DMS153 (cell line): ENCODE measurements at places on chromosomes 5 and 9.

DNA sequence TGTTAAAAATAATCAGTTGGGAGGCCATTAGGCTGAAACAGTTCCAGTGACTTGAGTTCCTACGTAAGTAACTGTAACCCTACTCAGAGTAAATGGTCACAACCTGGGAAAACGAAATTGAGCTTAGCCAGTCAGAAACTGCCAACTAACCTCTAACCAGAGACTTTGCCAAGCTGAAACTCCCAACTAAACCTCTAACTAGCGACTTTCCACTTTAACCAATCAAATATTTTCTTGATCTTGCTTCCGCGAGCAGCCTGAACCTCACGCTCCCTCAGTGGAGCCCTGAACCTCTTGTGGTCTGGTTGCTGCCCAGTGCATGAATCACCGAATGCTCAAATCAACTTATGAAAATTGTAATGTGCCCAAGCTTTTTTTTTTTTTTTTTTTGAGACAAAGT lies 156.2 kb downstream of the MED10 start:
- DNase-seq: no peak

DNA sequence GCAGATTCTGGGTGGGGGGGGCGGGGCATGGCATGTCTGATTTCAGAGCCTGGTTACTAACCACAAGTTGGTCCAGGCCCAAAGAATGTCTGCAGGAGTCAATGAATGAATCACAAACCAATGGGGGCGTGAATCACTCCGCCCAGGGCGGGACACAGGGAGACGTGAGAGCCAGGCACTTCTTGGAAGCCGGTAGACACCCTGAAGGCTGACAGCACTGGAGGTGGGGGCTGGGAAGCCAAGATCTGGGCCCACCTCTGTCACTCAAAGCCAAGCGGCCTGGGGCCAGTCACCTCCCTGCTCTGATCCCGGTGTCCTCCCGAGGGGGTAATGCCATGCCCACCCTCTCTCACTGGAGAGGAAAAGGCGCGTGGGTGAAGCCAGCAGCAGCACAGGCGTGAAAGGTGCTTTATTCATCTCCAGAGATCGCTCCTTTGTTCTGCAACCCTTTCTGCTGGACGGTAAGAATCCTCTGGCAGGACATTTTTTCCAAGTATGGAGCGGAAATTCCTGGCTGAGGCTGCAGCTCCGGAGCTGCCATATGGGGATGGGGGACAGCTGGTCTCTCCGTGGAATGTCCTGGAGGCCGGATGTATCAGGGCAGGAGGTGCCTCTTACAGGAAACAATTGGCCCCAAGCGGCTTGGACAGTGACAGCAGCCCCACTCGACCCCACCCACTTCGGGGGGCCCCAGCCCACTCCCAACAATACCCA lies 85.0 kb downstream of the STK10 start:
- no peak for DNase-seq

DNA sequence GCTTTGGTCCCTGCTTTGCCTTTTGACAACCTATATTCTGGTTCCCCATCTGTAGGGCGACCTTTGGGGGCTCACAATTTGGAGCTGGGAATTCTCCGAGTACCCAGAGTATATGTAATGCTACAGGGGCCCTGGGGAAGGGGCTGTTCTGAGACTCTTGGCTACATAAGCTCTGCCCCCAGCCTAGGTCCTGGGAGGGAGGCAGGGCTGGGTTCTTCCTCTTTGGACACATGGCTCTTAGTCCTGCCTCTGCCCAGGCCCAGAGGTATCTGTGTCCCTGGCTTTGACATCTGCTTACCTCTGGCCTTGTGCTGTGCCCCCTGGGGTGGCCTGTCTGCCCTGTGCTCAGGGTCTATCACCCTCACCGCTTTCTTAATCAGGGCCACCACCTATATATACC lies 181.6 kb downstream of the CACNA1B start:
- DNase-seq: no peak

GRCh38 chr5:4817767-4818166 lies 322.4 kb upstream of the ADAMTS16 start:
- DNase-seq: no peak

DNA sequence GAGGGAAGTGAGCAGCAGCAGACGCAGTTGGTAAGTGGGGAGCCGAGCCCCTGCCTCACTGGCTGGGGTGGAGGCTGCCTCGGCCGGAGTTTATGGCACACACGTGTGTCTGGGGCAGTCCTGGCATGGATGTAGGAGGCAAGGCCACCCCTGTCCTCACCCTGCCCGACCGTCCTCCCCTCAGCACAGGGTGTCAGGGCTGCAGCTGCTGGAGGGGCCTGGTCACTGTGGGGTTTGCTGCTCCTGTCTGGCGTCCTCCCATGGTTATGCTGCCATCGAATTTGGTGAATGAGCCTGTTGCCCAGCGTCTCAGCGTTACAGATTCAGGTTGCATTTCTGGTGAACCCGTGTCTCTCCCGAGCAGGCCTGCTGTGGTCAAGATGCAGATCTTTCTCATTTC lies 32.4 kb downstream of the CEP72 start:
- no peak for DNase-seq

- no peak for DNase-seq
Observed at GRCh38 chr5:122295138-122295537, 16.9 kb upstream of the SNCAIP start.

- no peak for DNase-seq
Observed at GRCh38 chr5:152094716-152095115, 170.1 kb upstream of the GLRA1 start.

DNA sequence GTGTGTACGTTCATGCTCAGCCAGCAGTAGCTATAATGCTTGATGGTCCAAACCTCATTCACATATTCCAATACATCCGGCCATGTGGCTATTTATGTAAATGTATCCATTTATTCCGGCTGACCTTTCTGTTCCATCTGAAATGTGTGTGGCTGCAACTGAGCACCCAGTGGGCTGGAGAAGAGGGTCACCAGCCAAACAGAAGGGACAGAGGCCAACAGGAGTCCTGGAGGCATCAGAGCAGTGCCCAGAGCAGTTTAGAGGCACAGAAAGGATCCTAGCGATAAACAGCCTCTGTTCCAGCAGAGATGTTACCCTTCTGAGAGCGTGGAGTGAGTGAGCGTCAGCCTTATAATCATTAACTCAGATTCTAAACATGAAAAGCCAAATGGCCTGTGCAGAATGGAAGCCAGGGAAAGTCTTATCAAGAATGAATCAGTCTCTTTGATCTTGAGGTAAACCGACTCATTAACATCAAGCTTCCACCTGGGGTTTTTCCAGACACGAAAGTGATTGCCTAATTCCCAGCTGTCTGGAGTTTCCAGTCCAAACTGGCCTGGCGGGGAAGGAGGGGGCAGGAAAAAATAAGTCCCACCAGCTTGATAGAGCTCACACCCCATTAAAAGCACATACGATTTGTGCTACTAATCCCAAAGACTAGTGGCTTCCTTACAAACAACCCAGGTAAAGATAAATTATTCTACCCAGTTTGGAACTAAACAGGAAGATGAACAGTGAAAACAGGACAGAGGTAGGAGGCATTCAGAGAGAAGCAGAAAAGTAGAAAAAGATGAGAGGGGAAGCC lies 55.7 kb downstream of the SUSD1 start:
- no peak for DNase-seq

DNA sequence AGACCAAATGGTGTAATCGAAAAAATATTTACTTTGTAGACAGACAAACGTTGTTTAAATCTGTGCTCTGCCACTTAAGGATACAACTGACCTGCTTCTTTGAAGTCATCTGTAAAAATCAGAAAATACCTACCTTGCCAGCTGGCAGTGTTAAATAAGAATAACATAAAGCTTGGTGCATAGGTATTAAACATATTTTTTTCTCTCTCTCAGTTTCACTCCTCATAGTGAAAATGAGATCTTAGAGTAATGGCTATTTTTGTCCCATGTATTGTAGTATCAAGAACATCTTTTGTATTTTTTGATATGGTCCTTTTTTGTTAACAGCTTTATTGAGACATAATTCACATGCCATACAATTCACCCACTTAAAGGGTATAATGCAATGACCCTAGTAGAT lies 17.9 kb upstream of the RANBP17 start:
- no peak for DNase-seq

GRCh38 chr5:6568889-6569288 lies 64.0 kb downstream of the NSUN2 start:
- no peak for DNase-seq

- no peak for DNase-seq
Observed at GRCh38 chr9:70060883-70061507, 17.3 kb downstream of the MAMDC2 start.

- no peak for DNase-seq
Observed at GRCh38 chr9:94916956-94917355, 190.5 kb downstream of the AOPEP start.

DNA sequence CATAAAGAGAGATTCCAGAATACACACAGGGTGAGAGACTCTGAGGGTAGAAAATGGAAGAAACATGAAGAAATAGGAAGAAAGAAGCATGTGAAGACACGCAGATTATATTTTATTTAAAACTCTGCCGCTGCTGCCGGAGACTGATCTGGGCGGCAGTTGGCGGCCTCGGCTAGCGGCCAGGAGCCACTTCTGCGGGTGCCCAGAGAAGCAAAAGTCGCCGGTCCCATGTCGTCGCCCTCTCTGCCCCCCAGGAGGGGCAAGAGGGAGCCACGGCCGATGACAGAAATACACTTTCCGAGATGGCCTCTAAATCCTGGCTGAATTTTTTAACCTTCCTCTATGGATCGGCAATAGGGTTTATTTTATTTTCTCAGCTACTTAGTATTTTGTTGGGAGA lies 40.9 kb downstream of the ANKRD55 start:
- no peak for DNase-seq

- DNase-seq: no peak
Observed at GRCh38 chr9:87256973-87257372, 240.7 kb upstream of the DAPK1 start.

DNA sequence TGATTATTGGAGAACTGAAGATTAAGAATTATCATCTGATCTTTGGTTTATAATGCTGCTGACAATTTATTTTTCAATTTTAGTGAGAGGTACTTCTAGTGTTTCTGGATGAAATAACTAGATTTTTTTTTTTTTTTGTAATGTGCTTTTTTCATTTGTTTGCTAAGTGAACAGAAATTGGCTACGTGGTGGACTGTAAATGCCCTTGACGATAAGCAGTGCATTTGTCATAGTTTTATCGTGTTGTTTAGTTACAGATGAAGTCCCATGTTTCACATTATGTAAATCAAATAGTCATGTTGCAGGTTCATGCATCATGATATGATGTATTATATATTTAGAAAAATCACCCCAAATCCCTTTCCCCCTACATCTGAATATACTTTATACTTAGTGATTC lies 81.0 kb downstream of the ADAMTS19 start:
- no peak for DNase-seq

GRCh38 chr9:30382271-30382670 lies 2002.2 kb upstream of the ACO1 start:
- DNase-seq: no peak

- DNase-seq: no peak
Observed at GRCh38 chr5:38556088-38556598, 303 bp downstream of the LIFR start.

GRCh38 chr5:10503321-10503720 lies 60.5 kb upstream of the ANKRD33B start:
- DNase-seq: no peak

GRCh38 chr9:78356634-78357033 lies 59.7 kb downstream of the PSAT1 start:
- no peak for DNase-seq

DNA sequence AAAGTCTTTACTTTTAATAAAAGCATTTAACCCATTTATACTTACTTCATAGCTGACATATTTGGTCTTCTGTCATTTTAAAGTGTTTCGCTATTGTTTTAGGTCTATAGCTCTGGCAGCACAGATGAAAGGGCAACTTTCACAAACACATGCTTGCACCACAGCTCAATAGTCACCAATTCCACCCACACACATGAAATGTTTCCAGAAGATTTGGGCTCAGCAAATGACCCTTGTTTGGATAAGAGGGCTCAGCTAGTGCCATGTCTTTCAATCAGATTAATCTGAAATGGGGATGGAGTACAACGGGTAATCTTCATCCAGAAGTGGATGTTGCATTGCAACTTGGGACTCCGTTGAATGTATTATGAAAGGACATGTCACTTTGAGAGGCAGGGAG lies 176.0 kb downstream of the FGF18 start:
- DNase-seq: no peak

DNA sequence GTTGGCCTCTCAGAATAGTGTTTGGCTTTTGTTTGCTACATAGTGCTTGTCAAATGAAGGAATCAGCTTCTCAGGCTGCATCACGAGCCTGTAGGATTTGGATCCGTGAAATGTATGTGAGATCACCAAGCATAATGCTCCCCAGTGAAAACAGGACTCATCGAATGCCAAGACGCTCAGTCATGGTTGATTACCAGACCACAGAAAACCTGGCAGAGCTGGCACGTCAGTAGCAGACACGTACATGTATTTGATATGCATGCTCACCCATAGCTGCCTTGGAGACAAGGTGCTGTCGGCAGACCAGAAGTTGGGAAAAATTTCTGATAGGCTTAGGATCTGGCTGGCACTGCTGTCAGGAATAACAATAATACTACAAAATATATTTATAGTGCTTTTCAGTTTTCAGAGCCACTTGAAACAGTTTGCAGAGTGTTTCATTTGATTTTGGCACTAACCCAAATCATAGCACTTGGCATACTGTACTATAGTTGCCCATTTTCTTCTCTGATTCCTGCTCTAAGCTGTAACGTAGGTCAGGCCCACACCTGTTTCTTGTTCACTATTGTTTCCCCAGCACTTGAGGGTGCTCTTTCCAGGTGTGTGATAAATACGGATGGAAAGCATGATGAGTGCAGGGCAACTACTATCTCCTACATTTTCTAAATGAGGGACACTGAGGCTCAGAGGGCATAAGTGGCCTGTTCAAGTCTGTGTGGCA lies 226.1 kb downstream of the NR3C1 start:
- peak; percentile 37 for DNase-seq

GRCh38 chr9:125407974-125408900 lies 146.6 kb downstream of the GAPVD1 start:
- peak; percentile 49 for DNase-seq

DNA sequence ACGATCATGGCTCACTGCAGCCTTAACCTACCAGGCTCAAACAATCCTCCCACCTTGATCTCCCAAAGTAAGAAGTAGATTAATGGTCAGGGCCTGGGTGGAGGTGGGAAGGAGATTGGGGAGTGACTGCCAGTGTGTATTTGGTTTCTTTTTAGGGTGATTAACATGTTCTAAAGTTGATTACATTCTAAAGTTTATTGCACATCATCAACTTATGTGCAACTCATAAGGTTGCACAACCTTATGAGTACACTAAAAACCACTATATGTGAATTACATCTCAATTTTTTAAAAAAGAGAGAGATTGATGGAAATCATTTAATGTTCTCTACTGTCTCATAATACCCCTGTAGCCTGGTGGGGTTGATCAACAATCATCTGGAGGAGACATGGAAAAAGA lies 218.1 kb downstream of the AOPEP start:
- DNase-seq: no peak

- no peak for DNase-seq
Observed at GRCh38 chr9:136705564-136705963, 6.8 kb upstream of the DIPK1B start.

DNA sequence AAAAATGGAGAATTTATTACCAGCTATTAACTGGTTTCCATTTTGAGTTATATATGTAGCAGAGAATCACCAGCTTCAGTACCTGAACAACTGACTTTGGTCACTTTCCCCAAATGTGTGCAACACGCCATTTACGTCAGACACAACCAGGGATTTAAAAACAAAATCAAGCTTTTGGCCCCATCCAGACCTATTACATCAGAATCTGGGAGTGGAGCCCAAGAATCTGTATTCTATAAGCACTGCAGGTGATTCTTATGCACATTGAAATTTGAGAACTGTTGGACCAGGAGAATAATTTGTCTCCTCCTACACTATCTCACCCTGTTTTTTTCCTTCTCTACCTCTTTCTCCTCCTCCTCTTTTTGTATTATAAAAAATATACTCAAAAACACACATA lies 295.9 kb downstream of the PRELID2 start:
- DNase-seq: no peak

GRCh38 chr9:115756736-115757135 lies 396.9 kb upstream of the PAPPA start:
- no peak for DNase-seq
